ENCODE measurements at places on chromosomes 4 and X. TPM values are rescaled to one million over a fixed set of nuclear protein-coding genes. Genes with fewer than 3 reads are reported as not detected.

DNA sequence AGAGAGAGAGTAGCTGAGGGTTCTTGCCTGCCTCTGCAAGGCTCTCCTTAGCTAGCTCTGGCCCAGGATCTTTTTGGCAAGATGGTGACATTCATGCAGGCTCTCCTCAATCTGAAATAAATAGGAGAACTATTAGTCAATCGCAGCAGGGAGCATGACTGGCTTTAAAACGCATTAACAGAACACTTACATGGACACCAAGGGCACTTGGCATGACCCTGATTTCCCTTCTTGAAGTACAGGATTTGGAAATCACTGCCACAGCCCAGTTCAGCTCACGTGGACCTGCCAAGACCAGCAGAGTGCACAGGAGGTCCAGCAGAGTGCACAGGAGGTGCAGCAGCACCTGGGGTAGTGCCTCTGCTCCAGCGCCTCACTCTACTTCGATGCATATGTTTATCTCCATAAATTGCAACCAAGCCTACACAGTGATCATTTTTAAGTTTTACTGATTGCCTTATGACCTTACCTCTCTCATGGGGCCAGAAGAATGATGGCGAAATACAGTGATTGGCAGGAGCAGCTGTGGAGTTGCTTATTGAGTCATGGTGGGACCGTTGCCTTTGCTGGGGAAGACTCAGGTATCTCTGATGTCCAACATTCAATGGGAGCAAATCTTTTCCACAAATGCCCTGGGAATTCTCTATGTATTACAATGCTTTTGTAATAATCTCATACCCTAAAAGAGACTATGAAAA, 122.4 kb downstream of the SYNPO2 start:
- no peaks in the 10 kb centered on the region for H3K4me1 ChIP-seq
- no peaks in the 10 kb centered on the region for H3K36me3 ChIP-seq
- H3K27me3 ChIP-seq: no peaks in the 10 kb centered on the region

UGT2B28 gene
- total RNA-seq: not detected

DNA sequence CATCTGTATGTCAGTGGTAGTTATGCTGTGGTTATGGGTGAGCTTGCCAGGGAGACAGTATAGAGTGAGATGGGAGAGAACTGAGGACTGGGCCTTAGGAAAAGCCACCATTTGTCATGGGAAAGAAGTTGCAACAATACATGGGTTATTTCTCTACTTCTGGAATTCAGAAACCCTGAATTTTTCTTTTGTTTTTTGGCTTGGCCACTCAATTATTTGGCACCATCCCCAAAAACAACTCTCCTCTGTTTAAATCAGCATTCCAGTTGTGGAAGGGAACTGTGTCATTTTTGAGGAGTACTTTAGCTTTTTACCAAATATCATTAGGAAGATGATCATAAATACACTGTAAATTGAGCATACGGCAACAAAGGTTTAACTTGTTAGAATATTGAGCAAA, 41.1 kb upstream of the ACSL4 start:
- H3K36me3 ChIP-seq: no peaks in the 10 kb centered on the region
- H3K27ac ChIP-seq: no peak overlapping the region
- H3K4me1 ChIP-seq: no peaks in the 10 kb centered on the region
- no peak for DNase-seq

DNA sequence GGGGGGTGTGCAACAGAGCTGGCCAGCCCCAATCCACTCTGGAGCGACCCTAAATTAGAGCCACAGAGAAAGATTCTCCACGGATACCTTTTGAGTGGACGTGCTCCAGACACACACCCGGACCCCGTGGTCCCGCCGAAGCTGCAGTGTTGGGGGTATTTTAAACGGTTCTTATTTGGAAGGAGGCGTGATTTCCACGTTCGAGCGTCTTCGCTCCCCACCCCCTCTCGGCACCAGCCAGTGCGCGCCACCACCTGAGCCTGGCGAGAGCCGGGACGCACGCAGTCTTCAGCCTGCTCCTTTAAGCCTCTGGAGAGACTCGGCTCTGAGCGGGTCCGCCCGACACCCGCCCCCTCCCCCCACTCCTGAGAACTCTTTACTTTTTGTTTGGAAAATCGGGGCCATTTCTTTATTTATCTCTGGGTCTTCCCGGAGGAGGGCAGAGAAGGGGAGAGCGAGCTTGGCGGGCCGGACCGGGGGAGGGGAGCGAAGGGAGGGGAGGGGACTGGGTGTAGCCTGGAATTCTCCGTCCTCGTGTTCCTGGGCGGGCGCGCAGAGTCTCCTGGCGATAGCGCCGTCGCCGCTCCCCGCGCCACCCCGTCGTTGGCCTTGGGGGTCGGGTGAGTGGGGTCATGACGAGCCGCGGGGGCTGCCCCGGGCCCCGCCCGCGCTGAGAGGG, 668 bp upstream of the PTCHD1 start:
- H3K4me1 ChIP-seq: peaks cover 2% of the 10 kb centered on the region
- H3K36me3 ChIP-seq: no peaks in the 10 kb centered on the region
- no peak overlapping the region for H3K4me3 ChIP-seq
- H3K27ac ChIP-seq: no peak overlapping the region

GRCh38 chr4:33091961-33092360, 2371.8 kb downstream of the PCDH7 start:
- no peaks in the 10 kb centered on the region for H3K27me3 ChIP-seq
- H3K36me3 ChIP-seq: no peaks in the 10 kb centered on the region
- H3K27ac ChIP-seq: no peak overlapping the region
- no peak for DNase-seq
- H3K4me3 ChIP-seq: no peak overlapping the region

DNA sequence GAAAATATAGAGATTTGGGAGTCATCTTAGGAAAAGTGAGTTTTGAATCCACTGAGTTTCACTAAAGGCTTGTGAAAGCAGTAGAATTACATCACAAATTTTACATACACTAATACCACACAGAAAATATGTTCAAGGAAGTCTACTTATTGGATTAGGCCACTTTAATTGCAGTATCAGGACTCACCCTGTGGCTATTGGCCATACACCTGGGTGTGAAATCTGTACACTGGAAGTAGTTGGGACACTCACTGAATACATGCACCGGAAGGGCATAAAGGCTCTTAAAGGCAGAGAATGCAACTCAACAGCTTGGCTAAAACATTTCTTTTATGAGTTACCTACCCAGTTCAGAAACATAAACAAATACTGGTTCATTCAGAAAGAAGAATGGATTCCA, 19.8 kb downstream of the MAOB start:
- no peaks in the 10 kb centered on the region for H3K27me3 ChIP-seq
- no peak for DNase-seq
- H3K27ac ChIP-seq: peak overlapping the region; percentile 13
- H3K4me3 ChIP-seq: no peak overlapping the region

RASGEF1B gene
- 15.0 TPM for total RNA-seq

SYN1 gene
- total RNA-seq: 0.85 TPM

GRCh38 chrX:17758382-17758781, 21.1 kb downstream of the SCML1 start:
- H3K27ac ChIP-seq: no peak overlapping the region
- H3K4me3 ChIP-seq: no peak overlapping the region
- H3K36me3 ChIP-seq: no peaks in the 10 kb centered on the region

GRCh38 chr4:42248972-42249371, 96.5 kb upstream of the BEND4 start:
- H3K27ac ChIP-seq: no peak overlapping the region
- H3K36me3 ChIP-seq: no peaks in the 10 kb centered on the region
- peak; percentile 17 for DNase-seq
- H3K4me3 ChIP-seq: no peak overlapping the region

DNA sequence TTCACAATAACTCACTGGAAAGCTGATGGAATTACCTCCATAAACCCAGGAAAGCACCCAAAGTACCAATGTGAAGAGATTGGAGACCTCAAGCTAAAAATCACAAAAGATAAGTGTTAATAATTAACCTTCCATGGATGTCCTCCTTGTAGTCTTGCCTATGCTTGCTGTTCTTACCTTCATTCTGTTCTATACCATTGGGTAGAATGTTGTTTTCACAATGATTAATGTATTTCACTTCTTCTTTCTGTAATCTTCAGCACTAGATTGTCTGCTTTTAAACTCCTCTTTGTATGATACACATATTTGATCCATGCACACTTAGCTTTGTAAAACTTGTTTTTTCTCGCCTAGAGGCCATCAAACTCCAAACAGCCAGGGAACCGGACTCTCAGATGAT, 570.3 kb downstream of the RAPGEF2 start:
- no peak overlapping the region for H3K4me3 ChIP-seq
- no peaks in the 10 kb centered on the region for H3K36me3 ChIP-seq
- H3K27ac ChIP-seq: no peak overlapping the region
- H3K4me1 ChIP-seq: no peaks in the 10 kb centered on the region
- no peak for DNase-seq

GRCh38 chr4:1008840-1009541, 2.4 kb upstream of the FGFRL1 start:
- H3K4me3 ChIP-seq: peak overlapping the region; percentile 16
- H3K27ac ChIP-seq: no peak overlapping the region
- no peaks in the 10 kb centered on the region for H3K4me1 ChIP-seq

DNA sequence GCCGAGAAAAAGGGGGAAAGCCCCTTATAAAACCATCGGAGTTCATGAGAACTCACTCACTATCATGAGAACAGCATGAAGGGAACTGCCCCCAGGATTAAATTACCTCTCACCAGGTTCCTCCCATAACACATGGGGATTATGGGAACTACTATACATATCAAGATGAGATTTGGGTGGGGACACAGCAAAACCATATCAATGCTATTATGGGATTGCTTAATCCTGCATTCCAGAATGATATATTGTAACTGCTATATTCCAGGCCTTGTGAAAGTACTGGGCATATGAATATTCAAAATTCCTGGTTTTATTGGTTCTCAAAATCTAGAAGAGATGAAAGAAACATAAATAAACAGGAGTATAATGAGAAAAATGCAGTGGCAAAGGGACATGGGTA, 29.3 kb downstream of the NPY1R start:
- H3K36me3 ChIP-seq: no peaks in the 10 kb centered on the region
- no peaks in the 10 kb centered on the region for H3K4me1 ChIP-seq
- no peak overlapping the region for H3K4me3 ChIP-seq
- H3K27ac ChIP-seq: no peak overlapping the region
- H3K27me3 ChIP-seq: no peaks in the 10 kb centered on the region

GRCh38 chr4:78079726-78080430, 22.8 kb downstream of the FRAS1 start:
- H3K4me1 ChIP-seq: peaks cover 8% of the 10 kb centered on the region
- H3K27me3 ChIP-seq: no peaks in the 10 kb centered on the region
- no peak for DNase-seq
- H3K36me3 ChIP-seq: no peaks in the 10 kb centered on the region

DNA sequence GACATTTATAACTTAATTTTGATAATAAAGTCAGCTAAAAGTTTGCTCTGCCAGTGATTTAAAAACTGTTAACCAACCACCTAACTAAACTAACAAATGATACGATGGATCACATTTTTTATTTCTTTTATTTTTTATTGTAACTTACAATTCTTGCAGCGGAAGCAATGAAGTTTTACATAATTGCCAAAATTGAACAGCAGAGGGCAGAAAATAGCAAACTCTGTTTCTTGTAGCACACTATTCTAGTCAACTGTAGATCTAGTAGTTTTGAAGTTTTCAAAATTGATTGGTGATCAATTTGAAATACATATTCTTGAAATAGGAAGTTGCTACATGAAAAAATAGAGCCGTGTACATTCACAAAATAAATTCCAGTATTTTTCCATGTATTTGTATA, 2.8 kb upstream of the GRIA2 start:
- DNase-seq: no peak
- H3K36me3 ChIP-seq: no peaks in the 10 kb centered on the region
- H3K4me1 ChIP-seq: peaks cover 2% of the 10 kb centered on the region
- peaks cover 10% of the 10 kb centered on the region for H3K27me3 ChIP-seq
- no peak overlapping the region for H3K27ac ChIP-seq

DNA sequence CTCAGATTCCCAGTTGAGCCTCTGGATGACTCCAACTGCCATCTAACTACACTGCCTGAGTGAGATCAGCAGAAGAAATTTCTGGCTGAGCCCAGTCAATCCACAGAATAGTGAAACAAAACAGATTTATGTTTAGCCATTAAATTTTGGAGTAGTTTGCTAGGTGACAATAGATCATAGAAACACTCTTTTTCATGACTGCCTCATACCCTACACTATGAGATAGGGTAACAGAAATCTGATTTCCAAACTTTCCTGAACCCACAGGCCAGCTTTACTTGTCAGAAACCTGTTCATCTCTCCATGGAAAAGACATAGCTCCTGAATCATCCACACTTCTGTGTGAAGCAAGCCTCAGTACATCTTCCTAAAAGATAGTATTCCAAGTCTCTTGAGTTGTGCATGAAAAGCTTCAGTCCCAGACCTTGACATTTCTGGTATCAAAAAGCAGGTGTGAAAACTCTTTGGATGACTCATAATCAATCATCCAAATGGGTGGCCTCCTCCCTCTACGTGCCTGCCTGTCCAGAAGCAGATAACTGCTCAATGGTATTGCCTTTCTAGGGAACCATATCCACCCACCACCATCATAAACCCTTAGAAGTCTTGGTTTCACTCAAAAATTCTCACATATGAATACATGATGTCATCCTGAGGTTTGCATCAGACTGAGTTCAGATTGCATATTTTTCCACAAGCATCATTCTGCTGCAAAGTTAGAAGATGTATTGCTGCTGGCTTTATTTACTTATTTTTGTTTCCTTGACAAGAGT, 47.5 kb upstream of the RAP2C start:
- DNase-seq: no peak
- no peaks in the 10 kb centered on the region for H3K4me1 ChIP-seq
- H3K27me3 ChIP-seq: no peaks in the 10 kb centered on the region
- H3K36me3 ChIP-seq: no peaks in the 10 kb centered on the region
- H3K27ac ChIP-seq: no peak overlapping the region

GRCh38 chrX:101429934-101430333, 21.9 kb downstream of the HNRNPH2 start:
- H3K4me3 ChIP-seq: no peak overlapping the region
- H3K27ac ChIP-seq: no peak overlapping the region
- no peaks in the 10 kb centered on the region for H3K4me1 ChIP-seq
- no peaks in the 10 kb centered on the region for H3K27me3 ChIP-seq

HNRNPH2 gene
- total RNA-seq: 79.5 TPM

SSX4 gene
- not detected for total RNA-seq

DNA sequence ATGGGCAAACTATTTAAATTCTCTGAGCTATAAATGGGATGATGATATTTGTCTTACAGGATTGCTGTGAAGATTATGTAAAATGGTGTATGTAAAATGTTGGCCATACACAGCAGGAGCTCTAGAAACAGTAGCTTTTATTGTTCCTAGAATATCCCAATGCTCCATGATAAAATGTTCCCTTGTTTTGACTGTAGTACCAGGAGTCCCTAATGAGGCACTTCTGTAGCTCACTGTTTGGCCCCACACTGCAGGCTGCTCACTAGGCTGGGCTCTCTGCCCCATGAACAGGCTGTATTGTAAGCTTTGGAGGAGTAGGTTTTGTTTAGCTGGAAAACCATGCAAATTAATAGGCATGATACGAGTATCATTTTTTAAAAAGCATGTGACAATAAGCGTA, 3.3 kb upstream of the FGA start:
- no peaks in the 10 kb centered on the region for H3K36me3 ChIP-seq
- H3K4me1 ChIP-seq: no peaks in the 10 kb centered on the region
- no peaks in the 10 kb centered on the region for H3K27me3 ChIP-seq
- no peak overlapping the region for H3K27ac ChIP-seq
- H3K4me3 ChIP-seq: no peak overlapping the region
- no peak for DNase-seq

All from kidney (tissue), 22 donors.